ENCODE measurements at places on chromosomes 6 and 20.
A peak's percentile ranks its signal among the peaks of the same experiment; 100 is the strongest.

GRCh38 chr6:168565112-168565511 lies 124.1 kb downstream of the SMOC2 start:
- DNase-seq = no peak

- no peak for DNase-seq
These were observed 27.2 kb upstream of the SYNJ2 start for GRCh38 chr6:157954150-157955117.

GRCh38 chr6:122289762-122290539 lies 109.5 kb upstream of the HSF2 start:
- peak; percentile 11 for DNase-seq

DNA sequence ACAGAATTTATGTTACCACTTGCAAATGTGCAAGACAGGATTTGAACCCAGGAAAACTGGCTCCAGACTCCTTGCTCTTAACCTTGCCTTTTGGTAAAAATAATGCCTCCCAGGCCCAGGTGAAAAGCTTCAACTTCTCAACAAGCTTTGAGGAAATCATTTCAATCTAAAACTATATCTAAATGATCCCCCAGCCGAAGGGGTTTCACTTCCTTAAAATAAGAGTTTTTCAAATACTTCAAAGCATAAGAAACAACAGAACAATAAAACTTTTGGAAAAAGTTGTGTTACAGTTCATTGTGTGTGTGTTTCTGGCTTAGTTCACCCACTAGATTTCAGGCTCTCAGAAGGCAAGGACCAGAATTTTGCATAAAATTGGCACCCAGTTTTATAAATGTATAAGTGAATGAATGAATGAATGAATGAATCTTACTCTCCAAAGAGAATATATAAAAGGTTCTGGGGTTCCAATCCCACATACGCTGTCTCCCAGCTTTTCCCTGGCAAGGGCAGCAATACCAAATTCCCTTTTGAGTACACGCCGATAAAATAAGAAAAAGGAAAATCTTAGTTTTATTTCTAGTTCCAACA lies 5.4 kb downstream of the OR2H2 start:
- no peak for DNase-seq

DNA sequence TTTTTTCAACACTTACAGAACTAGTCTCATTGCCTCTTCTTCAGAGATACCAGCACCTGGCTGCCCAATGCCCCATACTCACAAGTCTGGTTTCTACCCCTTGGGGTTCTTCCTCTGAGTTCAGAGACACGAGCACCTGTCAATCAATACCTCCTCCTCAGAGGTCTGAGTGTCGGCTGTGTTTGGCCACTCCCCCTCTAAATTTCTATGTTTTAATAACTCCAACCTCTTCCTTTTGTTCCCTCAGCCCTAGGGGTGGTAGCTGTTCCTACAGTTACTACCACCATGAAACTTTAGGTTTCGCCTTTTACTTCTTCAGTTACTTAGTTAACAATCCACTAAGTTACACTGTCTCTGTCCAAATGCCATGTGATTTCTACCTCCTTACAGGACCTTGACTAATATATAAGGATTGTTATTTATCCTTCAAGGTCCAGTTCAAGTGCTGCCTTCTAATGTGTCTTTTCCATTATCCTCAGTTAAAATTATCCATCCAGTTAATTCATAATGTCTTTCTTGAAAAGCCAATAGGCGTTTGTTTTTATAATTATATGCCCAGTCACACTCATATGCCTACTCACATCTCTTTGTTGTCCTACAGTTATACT lies 14.6 kb upstream of the PHF20 start:
- DNase-seq = no peak

- DNase-seq = no peak
These were observed 3.7 kb downstream of the ACOT8 start for GRCh38 chr20:45853484-45853883.

DNA sequence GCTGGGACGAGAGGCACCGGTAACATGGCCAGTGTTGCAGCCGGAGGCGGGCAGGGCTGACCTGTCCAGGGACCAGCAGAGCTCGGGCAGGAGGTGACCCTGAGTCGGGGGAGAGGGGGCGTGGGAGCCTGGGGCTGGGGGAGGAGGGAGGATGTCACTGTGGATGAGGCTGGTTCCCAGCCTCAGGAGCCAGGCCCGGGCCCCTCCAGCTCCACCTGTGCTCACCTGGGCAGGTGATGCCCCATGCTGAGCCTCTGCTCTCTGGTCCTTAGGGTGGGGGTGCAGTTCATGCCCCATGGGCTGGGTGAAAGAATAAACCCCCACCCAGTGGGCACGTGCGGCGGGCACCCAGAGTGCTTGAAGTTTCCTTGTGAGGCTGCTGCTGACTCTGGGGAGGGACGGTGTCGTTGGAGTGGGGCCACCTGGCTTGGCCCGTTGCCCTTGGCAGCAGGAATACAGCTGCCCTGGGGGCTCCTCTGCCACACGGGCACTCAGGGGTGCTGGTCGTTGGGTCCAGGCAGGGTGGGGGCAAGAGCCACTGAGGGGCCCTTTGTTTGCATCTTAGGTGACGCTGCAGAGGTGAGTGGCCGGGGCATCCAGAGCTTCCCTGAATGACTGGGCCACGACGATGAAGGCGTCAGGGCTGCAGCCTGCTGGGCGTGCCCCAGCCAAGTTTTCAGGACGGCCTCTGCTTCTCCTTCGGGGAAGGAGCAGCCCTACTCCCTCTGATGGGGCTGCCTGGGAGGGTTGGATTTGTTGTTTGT lies 24.7 kb upstream of the BHLHE23 start:
- no peak for DNase-seq

All from amniotic stem cell (primary cell).